ENCODE measurements at places on chromosomes 7 and 10.

GRCh38 chr10:35214607-35215020, 88.0 kb downstream of the CREM start:
- DNase-seq: no peak

GRCh38 chr7:142494021-142494420, 236.2 kb upstream of the PRSS58 start:
- no peak for DNase-seq

DNA sequence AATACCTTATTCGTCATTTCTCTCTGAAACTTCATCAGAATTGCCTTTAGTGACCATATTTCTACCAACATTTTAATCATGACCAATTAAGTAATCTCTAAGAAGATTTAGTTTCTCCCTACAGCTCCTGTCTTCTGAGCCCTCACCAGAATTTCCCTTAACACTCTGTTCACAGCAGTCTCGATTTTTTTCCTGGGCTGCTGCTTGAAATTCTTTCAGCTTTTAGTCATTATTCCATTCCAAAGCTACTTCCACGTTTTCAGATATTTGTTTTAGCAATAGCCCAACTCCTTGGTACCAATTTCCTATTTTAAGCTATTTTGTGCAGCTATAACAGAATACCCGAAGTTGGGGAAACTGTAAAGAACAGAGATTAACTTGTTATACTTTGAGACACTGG, 192.4 kb upstream of the DKK1 start:
- no peak for DNase-seq

- DNase-seq: no peak
Observed at GRCh38 chr10:34615770-34616169, 199.3 kb downstream of the PARD3 start.

- DNase-seq: no peak
Observed at GRCh38 chr10:32298075-32298812, 48.7 kb downstream of the EPC1 start.

DNA sequence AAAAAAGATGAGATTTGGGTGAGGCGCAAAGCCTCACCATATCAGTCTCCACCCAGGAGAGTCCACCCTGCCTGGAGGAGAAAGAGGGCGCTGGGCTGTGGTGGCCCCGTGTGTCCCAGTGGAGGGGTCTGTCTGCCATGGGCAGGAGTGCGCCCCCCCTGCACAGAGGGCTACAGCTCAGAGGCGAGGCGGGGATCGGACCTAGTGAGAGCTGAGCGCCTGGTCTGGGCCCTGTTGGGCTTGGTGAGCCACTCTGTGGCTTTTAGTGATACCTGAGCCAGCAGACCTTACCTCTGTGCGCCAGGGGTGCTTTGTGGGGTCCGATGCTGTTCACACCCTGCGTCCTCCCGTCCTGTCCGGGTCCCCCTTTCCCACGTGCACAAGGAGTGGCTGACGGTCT, 25.9 kb upstream of the GNA12 start:
- no peak for DNase-seq

DNA sequence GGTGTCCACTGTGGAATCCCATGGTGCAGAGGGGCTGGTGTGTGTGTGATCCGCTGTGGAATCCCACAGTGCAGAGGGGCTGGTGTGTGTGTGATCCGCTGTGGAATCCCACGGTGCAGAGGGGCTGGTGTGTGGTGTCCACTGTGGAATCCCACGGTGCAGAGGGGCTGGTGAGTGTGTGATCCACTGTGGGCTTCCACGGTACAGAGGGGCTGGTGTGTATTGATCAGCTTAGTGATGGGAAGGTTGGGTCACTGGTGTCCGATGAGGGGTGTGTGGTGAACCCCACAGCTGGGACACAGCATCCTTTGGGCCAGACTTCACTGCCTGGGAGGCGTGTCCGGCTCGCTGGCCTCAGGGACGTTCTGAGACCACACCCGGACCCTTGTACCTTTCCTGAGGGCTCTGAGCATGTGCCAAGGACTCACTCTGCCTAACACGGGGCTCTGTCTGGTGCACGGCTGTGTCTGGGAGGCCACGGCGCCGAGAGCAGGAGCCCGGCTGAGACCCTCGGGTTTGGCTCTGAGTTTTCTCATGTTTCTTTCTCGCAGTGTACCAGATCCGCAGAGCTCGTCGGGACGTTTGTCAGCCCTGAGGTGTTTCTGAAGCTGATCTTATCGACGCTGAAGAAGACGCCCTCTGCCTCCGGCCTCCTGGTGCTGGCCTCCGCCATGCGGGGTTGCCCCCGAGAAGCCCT, 29.3 kb upstream of the PRKAR1B start:
- no peak for DNase-seq

DNA sequence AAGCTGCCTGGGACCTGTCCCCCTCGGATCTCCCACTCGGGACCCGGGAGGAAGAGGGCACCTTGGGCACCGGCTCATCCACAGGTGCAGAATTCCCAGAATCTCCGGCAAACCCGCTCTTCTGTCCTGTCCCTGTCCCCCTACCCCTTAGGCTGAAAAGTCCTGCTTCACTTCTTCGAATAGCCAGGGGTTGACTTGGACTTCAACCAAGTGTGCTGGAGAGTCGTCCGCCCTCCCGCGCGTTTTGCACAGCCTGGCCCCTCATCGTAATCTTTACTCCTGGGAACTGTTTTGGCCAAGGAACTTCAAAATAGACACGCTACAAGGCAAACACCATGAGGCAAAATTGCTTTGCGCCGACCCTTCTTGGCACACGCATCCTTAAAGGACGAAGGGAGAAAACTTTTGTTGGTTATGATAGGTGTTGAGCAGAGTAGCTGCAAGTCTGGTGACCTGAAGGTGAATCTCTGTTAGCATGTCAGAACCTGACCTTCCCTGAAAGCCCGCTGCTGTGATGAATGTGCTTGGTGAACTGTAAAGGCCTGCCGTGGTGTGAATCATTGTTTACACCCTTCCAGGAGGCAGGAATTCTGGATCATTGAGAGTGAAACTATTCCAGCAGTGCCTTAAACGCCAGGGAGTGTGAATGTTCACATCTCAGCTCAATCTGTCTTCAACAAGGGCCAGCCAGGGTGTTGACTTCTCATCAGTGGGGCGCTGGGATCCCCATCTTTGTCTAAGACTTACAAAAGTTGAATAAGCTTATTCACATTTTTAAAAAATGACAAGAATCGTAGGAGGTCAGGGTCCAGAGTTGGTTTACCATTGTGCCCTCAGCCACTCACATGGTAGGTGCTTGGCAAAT, 589 bp upstream of the RAPGEF5 start:
- DNase-seq: peak; percentile 37

GRCh38 chr10:47058961-47059391, 147.7 kb downstream of the PTPN20 start:
- DNase-seq: no peak

DNA sequence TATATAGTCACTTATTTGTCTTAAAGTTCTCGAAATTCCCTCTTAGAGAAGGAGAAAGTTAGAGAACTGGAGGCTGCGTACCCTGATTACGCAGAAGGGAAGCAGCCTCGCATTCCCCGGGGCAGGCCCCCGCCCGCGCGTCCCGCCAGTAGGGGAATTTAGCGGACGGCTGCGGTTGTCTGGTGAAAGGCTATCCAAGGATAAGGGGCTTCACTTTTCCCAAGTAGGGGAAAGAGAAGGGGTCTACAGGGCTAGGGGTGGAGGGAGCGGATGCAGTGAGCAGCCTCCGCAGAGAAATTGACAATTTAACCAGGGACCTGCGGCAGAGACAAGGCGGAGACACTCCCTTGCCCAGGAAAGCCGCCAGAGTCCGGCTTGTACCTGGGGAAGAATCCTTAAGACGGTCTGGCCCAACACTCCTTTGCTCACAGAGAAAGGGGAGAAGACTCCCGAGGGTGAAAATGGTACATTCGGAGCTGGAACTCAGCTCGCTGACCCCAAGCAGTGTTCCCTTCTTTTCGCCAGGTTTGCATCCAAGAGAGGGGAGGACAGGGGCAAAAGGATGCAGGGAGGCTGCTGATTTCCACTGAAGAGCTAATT, 994 bp upstream of the MAGI2 start:
- DNase-seq: peak; percentile 42

- DNase-seq: no peak
Observed at GRCh38 chr10:99143651-99144050, 92.0 kb downstream of the HPSE2 start.

DNA sequence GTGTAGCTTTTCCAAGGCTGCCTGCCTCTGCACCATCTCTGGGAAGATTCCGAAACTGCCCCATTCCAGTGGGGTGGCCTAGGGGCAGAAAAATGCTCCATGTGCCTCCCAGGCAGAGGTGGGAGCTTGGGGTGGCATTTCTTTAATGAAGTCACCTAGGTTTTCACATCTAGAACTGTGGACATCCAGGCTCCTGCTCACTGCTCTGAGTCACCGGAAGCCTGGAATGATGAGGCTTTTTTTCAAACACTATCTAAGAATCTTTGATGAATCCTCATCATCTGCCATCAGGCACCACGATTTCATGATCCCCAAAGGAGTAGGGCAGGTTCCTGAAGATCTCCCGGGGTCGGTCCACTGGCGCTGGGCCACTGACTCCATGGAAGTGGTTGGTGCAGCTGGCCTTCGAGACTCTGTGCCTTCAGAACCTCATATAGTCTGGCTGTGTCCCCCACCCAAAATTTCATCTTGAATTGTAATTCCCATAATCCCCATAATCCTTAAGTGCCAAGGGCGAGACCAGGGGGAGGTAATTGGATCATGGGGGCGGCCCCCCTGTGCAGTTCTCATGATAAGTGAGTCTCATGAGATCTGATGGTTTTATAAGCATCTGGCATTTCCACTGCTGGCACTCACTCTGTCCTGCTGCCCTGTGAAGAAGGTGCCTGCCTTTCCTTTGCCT, 37.1 kb downstream of the MTURN start:
- no peak for DNase-seq

GRCh38 chr10:114684822-114685209, 26.7 kb upstream of the ABLIM1 start:
- DNase-seq: no peak

- no peak for DNase-seq
Observed at GRCh38 chr10:42482411-42482810, 156.0 kb downstream of the ZNF33B start.

DNA sequence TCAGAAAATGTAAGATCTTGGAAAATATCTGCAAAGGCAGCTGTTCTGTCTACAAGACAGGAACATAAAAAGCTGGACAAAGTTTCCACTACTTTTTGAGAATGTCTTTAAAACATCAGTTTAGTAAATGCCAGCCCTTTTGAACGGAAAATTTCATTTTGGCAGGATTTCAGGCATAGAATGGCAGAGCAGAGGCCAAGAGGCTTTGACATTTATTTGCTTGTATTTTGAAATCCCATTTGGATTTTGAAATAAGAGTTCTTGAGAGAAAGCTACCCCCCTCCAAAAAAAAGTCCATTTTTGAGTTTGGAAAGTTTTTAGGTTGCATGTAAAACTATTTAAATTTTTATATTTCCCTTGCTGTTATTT, 3.1 kb upstream of the ETV1 start:
- DNase-seq: no peak

- no peak for DNase-seq
Observed at GRCh38 chr10:53403688-53404087, 631.1 kb upstream of the MBL2 start.

- no peak for DNase-seq
Observed at GRCh38 chr10:95496246-95496911, 64.8 kb downstream of the SORBS1 start.

DNA sequence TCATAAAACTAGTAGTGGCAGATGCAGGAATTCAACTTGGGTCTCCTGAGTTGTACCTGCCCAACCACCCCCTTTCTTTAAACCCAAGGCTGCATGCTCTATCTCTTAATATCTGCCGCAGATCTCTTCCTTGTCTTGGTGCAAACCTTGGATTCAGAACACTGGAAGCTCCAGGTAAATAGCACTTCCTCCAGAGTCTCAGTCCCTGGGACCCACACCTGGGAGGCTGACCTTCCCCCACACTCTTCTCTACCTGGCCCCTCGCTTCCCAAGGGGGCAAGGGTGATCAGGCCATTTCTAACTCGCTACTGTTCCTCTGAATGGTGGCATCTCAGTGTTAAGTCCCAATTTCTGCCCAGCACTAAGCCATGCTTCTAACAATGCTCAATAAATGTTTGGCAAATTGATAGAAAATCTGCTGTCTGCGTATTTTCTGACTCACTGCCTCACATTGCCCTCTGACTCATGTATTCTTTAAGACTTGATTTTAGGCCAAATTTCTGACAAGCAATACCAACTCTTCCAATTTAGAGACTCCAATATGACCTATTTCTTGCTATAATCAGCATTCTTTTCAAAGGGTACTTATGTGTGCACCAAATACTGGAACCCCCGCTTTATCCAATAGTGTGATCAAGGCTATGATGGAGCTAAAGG, 68.0 kb upstream of the PPP1R3C start:
- no peak for DNase-seq

- no peak for DNase-seq
Observed at GRCh38 chr10:74121368-74121767, 29.3 kb downstream of the AP3M1 start.

DNA sequence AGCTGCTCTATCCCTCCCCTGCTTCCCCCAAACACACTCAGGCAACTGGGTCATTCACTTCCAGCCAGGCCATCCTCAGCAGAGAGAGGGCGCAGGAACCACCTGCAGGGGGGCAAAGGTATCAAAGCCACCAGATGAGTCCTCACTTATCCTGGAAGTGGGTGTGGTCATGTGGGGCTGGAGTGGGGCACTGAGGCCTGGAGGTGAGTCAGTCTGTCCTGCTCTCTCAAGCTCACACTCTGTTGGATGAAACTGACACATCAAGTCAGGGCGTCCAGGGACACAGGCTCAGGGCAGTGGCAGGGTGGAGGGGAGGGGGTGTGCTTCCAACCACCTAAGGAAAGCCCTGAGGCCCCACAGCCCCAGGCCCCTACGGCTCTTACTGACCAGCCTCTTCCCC, 8.0 kb upstream of the ELFN1 start:
- no peak for DNase-seq

- peak; percentile 94 for DNase-seq
Observed at GRCh38 chr10:44932517-44933450, 21.6 kb downstream of the TMEM72 start.

DNA sequence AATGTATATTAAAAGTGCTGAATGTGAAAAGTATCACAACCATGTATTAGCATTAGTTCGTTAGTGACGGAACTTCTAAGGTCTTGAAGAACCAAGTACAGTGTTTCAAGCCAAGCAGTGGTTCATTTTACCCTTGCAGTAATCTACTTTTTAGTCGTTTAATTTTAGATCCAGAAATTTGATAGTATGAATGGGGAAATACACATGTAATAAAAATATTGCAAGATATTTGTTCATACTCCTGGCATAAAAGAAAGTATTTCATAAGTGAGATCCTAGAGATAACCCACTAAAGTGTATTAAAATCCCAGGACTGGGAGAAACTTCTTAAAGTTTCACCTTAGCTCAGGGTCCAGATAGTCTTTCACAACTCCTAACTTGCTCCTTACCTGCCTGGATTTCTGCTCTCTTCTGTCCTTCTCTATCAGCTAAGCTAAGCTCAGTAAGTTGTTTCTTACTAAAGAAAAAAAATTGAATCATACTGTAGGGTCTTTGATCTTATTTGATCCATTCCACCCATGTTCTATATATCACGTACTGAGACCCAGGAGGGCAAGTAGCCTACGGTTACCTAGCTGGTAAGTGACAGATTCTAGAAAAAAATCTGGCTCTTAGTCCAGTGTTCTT, 1.5 kb downstream of the BCAP29 start:
- DNase-seq: no peak

Data from ELF-1 (cell line).